Pericardium fibroblast (primary cell): ENCODE measurements at places on chromosomes 4 and X. TPM values are rescaled to one million over a fixed set of nuclear protein-coding genes. Genes with fewer than 3 reads are reported as not detected.

Gene ITGB1BP2
- total RNA-seq, result 0.23 and 2.0 TPM in 2 replicates

Gene EVC2
- total RNA-seq, result 9.7 and 9.8 TPM in 2 replicates

Gene SASH3
- total RNA-seq, result not detected in 2 replicates

Gene DCAF12L1
- total RNA-seq, result not detected in 2 replicates

Gene IL9R
- not detected in 2 replicates for total RNA-seq

Gene ZNF630
- total RNA-seq, result 0.26 and 0.58 TPM in 2 replicates

Gene MAGEE1
- total RNA-seq, result 0.09 and 0.47 TPM in 2 replicates
